ENCODE measurements at places on chromosomes 7 and 10. TPM values are rescaled to one million over a fixed set of nuclear protein-coding genes. Genes with fewer than 3 reads are reported as not detected.

Gene BBS9
- polyA plus RNA-seq, result 39.3 TPM

Gene IMMP2L
- polyA plus RNA-seq, result 11.2 TPM

Gene HABP2
- polyA plus RNA-seq, result 1.9 TPM

Gene ASIC3
- 20.8 TPM for polyA plus RNA-seq

Gene NPY
- polyA plus RNA-seq, result 1.6 TPM

Gene PILRA
- polyA plus RNA-seq, result 16.3 TPM

Gene RBP3
- 0.09 TPM for polyA plus RNA-seq
